ENCODE measurements at places on chromosomes 2 and 18.

DNA sequence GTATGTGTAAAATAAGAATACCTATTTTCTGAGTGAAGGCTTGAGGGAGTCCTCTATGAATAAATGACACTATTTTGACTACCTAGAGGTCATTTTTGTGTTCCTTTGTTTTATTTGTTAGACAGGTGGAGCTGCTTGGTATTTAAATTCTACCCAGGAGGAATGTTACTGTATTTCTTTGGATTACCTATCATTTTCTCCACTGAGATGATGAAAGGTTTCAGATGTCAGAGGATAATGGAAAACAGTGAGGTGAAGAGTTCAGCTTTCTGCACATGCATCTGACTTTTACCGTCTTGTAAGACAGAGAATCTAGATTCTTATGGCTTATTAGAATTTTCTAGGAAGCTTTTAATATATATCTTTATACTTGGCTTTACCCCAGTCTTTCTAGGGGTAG, 689.8 kb upstream of the NXPH2 start:
- DNase-seq, result no peak

GRCh38 chr2:182792441-182792840, 74.0 kb downstream of the FRZB start:
- DNase-seq, result no peak

DNA sequence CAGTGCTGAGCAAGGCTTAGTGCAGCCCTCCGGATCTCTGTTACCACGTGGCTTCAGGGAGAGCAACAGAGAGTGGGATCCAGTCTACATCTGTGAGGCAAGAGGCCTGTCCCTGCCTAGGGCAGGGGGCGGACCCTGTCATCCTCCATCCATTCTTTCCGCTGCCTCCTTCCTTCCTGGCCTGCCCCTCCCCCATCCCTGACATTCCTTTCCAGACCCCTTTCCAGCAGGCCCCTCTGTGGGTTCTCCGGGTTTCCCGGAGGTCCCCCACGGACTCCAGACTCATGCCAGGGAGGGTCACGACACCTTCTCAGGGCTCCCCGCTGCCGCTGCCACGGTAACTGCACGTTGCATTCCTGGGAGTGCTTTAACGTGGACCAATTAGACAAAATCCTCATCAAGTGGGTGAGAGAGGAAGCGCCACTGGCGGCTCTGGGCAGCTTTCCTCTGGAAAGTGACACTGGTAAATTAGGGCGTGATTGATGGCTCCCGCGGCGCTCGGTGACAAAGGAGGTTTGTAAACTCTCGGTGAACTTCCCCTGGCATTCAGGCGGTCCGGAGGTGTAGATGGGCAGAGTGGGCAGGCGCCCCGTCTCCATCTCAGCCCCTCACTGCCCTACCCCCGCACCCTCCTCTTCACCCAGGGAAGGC, 11.4 kb downstream of the ATOH8 start:
- no peak for DNase-seq

- no peak for DNase-seq
Measured at GRCh38 chr2:188919824-188920223, 54.3 kb upstream of the COL3A1 start.

- no peak for DNase-seq
Measured at GRCh38 chr2:184351126-184351525, 247.2 kb upstream of the ZNF804A start.

- DNase-seq, result peak; percentile 4
Measured at GRCh38 chr18:72866442-72866900, 1.3 kb downstream of the NETO1 start.

DNA sequence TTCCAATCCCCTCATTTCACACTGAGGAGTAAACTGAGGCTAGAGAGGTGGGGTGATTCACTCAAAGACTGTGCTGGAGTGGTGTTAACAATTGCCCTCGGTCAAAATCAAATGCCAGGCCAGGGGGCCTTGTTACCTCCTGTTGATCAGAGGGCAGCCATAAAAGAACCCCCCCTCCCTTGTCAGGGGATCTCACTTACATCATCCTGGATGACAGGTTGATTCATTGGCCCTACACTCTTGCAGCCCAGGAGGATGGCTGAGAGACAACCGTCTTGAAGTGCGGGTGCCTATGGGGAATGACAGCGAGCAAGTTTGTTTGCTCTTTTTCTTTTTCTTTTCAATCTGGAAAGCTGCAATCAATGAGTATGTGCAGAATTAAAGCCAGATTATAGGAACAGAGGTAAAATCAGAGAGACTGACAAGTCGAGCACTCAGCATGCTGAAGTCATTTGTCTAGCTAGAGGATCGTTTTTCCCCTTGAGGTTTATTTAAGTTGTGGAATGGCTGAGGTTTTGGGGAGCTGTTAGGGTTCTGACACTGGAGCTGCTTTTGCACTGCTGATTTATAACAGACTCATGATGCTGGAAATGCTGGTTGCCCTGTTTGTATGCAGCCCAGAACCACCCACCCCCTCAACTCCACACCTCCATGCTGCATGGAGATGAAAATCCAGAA, 26.4 kb upstream of the NRP2 start:
- no peak for DNase-seq

DNA sequence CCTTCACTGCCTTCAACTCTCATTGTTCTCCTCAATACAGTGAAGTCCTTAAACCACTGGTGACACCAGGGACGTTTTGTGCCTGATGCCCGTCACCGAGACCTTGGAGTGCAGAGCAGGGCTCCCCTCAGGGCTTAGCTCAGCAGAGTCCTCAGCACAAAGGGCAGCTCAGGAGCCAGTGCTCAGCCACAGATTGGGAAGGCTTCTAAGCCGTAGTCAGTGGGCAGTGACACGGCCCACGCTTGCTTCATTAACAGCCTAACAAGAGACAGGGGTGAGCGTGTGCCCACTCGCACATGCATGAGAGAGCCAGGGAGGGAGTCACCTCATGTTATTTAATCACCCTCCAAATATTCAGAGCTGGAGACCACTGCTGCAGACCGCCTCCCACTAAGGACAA, 137.5 kb downstream of the SH3RF3 start:
- no peak for DNase-seq

DNA sequence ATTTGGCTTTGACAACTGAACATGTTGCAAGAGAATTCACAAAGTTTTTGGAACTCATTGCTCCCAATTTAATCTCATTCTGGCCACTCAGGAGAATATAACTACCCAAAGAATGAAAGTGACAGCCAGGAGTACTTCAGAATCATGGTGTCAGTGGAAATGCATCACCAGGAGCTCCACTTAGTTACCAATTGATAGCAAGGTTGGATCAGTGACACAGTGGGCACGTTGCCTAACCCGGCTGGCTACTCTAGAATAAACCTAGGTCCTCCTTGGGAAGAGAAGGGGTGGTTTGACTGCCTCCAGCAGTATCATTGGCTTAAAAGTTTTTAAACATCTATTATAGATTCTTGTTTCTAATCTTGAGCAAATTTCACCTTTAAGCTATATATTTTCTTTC, 40.0 kb upstream of the LRP1B start:
- DNase-seq, result no peak

GRCh38 chr2:43524177-43524965, 71.5 kb downstream of the THADA start:
- DNase-seq, result no peak

GRCh38 chr2:99974682-99975375, 167.6 kb downstream of the AFF3 start:
- DNase-seq, result no peak

DNA sequence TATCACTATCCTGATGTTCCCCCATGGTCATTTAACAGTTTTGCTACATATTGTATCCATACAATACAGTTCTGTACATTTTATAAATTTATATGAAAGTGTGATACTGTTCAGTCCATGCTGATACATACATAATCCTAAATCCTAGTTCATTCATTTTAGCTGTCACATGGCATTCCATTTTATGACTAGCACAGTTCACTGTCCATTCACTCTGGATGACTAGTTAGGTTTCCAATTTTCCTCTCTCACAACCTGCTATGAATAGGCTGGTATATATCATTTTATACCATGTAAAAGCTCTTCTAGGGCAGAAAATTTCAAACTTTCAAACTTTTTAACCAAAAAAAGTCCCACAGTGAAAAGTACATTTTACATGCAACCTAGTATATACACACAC, 15.2 kb downstream of the SMAD2 start:
- DNase-seq, result no peak

DNA sequence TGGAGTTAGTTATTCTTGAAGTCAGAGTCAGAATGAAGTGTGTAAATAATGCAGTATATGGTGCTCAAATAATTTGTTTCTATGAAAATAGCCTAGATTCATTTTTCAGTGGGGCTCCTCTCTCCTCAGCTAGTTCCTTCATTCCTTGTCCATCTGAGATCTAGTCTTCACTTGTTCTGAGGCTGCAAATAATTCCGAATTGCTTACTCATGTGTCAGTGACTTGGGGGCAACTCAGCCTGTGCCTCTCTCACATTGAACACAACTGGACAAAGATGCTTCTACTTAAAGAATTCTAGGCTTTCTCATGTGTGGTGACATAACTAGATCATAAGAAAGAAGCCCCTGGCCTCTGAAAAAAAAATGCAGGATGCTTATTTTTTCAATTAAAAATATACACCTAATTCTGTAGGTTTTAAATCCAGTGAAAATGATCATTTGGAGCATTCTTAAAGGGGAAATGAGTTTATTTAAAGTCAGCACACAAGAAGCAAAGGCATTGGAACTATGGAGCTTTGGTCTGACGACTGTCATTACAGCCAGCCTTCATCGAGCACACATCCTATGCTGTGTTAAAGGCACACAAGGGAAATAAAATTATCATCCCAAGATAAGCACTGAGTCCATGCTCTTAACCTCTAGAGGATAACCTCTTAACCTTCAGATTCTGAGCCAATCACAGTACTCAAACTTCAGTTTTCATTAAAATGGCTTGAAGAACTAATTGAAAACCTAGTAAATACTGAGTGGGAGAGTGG, 24.8 kb upstream of the SCN7A start:
- no peak for DNase-seq
